ENCODE measurements at places on chromosomes 3 and 15.

DNA sequence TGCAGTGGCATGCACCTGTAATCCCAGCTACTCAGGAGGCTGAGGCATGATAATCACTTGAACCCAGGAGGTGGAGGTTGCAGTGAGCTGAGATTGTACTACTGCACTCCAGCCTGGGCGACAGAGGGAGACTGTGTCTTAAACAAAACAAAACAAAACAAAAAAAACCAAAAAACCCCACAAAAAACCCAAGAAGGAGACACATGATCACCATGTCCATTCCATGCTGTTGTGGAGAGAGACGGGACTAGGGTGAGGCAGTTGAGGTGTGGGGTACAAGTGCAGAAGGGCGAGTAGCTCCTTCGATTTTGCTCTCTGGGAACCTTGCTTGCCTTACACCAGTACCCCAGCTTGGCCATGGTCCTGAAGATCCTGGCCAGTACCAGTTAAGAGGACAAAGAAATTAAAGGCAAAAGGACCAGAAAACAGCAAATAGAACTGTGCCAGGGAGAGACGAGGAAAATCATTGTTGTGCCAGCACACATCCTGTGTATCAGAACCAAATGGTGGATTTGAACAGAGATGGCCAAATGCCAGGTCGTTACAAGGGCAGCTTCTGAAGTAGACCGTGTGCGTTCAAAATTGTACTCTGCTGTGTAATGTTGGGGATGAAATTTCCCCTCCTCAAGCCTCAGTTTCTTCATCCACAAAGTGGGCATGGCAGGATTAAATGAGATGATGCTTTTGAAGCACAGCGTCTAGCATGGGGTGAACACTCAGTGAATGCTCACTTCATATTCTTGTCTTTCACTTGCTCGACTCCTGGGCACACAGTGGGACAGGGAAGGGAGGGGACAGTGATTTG lies 42.9 kb upstream of the CTSH start:
- H3K4me1 ChIP-seq, result peaks cover 25% of the 10 kb centered on the region
- H3K27ac ChIP-seq, result peak overlapping the region; percentile 90
- H3K4me3 ChIP-seq, result no peak overlapping the region
- DNase-seq, result no peak

DNA sequence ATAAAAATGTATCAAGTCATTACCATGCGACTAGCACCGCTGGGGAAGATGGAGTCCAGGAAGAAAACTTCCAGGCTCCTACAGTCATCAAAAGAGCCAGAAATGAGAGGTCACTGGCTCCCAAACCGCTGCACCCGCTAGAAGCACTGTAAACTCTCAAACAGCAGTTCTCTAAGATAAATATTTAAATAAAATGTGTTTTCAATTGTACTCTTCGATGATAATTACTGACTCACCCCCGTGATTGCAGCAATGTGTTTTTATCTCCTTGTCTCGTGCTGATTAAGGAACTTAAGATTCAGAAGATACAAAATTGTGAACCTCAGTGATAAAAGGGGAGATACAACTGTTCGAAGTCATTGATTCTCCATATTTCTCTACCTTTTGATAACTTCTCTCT lies 45.8 kb upstream of the FOXP1 start:
- H3K4me1 ChIP-seq, result no peaks in the 10 kb centered on the region
- DNase-seq, result no peak
- H3K27ac ChIP-seq, result no peak overlapping the region
- no peaks in the 10 kb centered on the region for H3K27me3 ChIP-seq
- no peaks in the 10 kb centered on the region for H3K36me3 ChIP-seq

- H3K27me3 ChIP-seq, result no peaks in the 10 kb centered on the region
- no peaks in the 10 kb centered on the region for H3K36me3 ChIP-seq
- H3K27ac ChIP-seq, result no peak overlapping the region
- no peaks in the 10 kb centered on the region for H3K4me1 ChIP-seq
These were observed 28.9 kb upstream of the CD200R1L start for GRCh38 chr3:112875561-112875960.

DNA sequence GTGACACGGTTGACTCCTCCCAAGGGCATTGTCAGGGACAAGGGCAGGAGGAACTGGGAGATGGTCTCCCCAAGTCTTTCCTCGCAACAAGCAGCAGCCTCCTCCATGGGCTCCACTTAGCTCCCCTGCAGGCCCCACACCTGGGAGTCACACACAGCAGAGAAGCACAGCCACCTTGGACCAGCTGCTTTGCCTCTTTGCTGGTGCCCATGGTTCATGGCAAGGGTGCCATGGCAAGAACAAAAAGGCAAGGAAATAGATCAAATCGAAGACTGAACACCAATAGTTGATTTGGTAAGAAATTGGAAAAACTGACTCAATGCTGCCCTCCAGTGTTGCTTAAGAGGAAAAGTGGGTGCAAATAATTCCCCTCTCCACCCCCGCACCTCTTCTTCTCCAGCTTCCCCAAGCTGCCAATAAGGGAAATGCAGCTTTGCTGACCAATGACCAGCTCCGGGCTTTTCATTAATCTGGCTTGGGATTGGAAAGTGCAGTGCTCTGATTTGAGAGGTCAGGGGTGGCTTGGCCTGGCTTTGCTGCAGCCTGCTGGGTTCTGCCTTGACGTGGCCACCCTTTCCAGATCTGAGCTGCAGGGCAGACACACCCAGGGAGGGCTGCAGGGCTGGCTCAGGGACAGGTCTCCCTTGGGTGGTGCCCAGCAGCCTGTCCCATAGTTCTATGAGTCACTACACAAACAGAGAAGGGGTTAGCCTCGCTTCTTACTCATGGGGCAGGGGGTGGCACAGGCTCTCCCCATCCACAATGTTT lies 162.0 kb downstream of the KLF13 start:
- no peaks in the 10 kb centered on the region for H3K27me3 ChIP-seq
- H3K4me1 ChIP-seq, result peaks cover 3% of the 10 kb centered on the region
- peak; percentile 89 for DNase-seq
- H3K27ac ChIP-seq, result no peak overlapping the region
- no peak overlapping the region for H3K4me3 ChIP-seq
- no peaks in the 10 kb centered on the region for H3K36me3 ChIP-seq

- H3K4me1 ChIP-seq, result peaks cover 1% of the 10 kb centered on the region
- no peak for DNase-seq
- H3K4me3 ChIP-seq, result no peak overlapping the region
- no peaks in the 10 kb centered on the region for H3K27me3 ChIP-seq
- no peak overlapping the region for H3K27ac ChIP-seq
These were observed 35.3 kb downstream of the CEP152 start for GRCh38 chr15:48775546-48775945.

DNA sequence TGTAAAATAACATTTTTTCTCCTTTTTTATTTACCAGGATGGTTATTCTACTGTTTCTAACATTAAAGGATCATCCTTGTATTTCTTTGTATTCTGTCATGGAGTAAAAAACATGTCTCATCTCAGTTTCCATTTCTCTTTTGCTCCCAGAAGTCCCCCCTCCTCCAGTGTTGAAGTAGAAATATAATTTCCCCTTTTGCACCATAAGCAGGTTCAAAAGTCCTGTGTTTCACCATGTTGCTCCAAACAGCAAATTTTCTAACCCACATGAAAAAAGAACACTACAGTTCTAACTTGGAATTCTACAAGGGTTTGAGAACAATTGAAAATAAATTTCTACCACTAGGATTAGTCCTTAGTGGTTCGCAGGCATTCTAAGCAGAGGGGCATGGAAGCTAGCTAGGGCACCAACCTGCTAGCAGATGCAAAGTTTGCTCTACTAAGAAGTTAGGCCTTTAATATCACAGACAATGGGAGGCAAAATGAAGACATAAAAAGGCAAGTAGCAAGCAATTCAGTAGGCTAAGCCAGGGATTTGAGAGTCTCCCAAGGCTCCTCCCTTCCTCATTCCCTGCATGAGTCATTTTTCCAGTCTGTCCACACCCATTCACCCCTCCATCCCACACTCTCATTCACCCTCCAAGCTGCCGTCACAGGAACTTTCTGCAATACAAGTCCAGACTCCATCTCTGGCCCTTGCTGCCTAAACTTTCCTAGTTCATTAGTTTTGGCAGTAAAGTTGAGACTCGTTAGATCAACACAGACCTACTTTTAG lies 2.3 kb upstream of the MBNL1 start:
- peak overlapping the region; percentile 99 for H3K27ac ChIP-seq
- no peaks in the 10 kb centered on the region for H3K36me3 ChIP-seq
- H3K4me3 ChIP-seq, result no peak overlapping the region
- H3K27me3 ChIP-seq, result no peaks in the 10 kb centered on the region

GRCh38 chr3:193777524-193777923 lies 184.5 kb downstream of the OPA1 start:
- H3K27me3 ChIP-seq, result no peaks in the 10 kb centered on the region
- H3K4me3 ChIP-seq, result no peak overlapping the region
- no peaks in the 10 kb centered on the region for H3K36me3 ChIP-seq
- peaks cover 28% of the 10 kb centered on the region for H3K4me1 ChIP-seq
- H3K27ac ChIP-seq, result no peak overlapping the region

GRCh38 chr15:88704791-88705768 lies 66.3 kb downstream of the ISG20 start:
- no peaks in the 10 kb centered on the region for H3K4me1 ChIP-seq
- no peak overlapping the region for H3K27ac ChIP-seq
- peak overlapping the region; percentile 7 for H3K4me3 ChIP-seq
- H3K27me3 ChIP-seq, result no peaks in the 10 kb centered on the region

GRCh38 chr3:126354776-126355175 lies 2.4 kb downstream of the KLF15 start:
- no peaks in the 10 kb centered on the region for H3K36me3 ChIP-seq
- no peak for DNase-seq
- no peaks in the 10 kb centered on the region for H3K27me3 ChIP-seq
- H3K4me1 ChIP-seq, result no peaks in the 10 kb centered on the region

DNA sequence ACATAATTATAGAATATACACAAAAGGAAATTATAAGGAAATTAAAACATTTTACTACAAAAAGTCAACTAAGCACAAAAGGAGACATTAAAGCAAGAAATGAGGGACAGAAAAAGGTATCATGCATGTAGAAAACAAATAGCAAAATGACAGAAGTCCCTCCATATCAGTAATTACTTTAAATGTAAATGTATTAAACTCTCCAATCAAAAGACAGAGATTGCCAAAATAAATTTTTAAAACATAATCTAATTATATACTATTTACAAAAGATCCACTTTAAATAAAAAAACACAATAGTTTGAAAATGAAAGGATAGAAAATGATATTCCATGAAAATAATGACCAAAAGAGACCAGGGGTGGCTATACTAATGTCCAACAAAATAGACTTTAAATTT lies 123.7 kb downstream of the MEX3B start:
- no peak overlapping the region for H3K4me3 ChIP-seq
- H3K27ac ChIP-seq, result no peak overlapping the region
- H3K27me3 ChIP-seq, result no peaks in the 10 kb centered on the region
- H3K36me3 ChIP-seq, result no peaks in the 10 kb centered on the region

DNA sequence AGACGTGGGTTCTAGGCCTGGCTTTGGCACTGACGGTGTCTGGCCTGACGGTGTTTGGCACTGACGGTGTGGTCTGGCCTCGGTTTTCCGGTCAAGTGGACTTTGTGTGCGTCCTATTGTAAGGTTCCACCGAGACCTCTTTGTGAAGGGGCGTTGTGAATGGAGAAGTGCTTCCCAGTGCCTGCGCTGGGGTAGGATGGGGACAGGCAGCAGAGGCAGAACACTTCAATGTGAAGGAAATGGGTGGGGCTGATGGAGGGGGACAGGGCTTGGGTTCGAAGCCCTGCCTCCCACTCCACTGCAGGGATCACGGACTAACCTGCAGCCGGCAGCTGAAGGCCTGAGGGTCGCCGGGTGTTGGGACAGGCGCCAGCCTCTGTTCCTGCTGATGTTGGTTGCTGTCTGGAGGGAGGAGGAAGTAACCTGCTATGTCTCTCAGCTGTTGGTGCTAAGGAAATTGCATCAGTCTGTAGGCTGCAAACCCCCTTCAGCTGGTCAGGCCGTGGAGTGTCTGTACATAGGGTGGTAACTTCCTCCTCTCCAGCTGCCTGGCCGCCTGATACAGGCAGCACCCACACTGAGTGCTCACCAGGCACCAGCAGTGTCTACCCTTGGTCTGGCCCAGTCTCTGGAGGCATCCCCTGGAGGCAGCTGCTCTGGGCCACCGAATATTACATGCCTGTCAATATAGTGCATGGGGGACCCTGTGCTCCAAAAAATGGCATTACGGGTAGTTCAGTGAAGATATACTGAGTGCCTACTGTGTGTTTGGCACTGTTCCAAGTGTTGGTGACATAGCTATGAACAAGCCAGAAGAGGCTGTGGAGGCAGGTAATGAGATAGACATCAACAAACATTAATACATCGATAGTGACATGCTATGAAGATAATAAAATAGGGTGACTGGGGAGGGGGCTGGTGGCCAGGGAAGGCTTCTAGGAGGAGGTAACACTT lies 1.1 kb downstream of the TM6SF1 start:
- H3K27ac ChIP-seq, result no peak overlapping the region
- H3K27me3 ChIP-seq, result peaks cover 5% of the 10 kb centered on the region
- H3K36me3 ChIP-seq, result no peaks in the 10 kb centered on the region
- peaks cover 11% of the 10 kb centered on the region for H3K4me1 ChIP-seq

GRCh38 chr15:57730876-57731275 lies 24.4 kb downstream of the POLR2M start:
- H3K4me1 ChIP-seq, result no peaks in the 10 kb centered on the region
- H3K27ac ChIP-seq, result no peak overlapping the region
- DNase-seq, result no peak
- no peaks in the 10 kb centered on the region for H3K27me3 ChIP-seq
- H3K4me3 ChIP-seq, result no peak overlapping the region

DNA sequence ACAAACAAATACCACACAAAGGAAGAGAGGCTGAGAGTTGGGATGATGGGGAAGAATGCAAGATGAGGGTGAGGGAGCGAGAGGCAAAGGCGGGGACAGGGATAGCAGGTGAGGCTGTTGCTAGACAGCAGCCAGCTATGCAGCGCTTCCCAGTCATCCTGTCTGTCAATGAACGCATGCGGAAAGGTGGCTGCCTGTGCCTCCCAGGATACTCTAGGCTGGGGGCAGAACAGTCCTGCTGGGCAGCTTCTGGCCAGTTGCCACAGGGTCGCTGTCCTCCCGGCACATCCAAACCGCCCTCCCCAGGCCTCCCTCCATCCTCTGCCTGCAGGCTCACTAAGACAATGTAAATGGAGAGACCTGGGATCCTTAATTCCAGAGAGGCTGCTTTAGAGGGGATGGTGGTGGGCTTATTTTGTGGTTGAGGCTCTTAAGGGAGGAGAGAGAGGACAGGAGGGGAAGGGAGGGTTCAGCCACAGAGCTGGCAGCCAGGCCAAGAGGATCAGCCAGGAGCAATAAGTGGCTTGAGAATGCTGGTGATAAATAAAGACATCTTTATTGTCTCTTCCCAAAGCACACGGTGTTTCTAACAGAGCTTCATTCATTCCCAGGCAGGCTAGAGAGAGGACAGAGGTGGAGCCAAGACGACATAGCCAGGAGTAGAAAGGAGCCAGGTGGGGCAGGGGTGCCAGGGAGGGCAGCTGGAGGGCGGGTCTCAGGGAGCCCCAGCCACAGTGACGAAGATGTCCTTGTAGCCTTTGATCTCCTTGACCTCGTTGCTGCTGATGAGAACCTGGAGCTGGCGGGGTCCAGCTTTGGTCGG lies 9.2 kb upstream of the TGM5 start:
- no peaks in the 10 kb centered on the region for H3K36me3 ChIP-seq
- H3K4me1 ChIP-seq, result no peaks in the 10 kb centered on the region
- no peak for DNase-seq
- no peak overlapping the region for H3K4me3 ChIP-seq

All from kidney (tissue), 22 donors.